SK-MEL-5 (cell line): ENCODE measurements at places on chromosomes 5 and 9. TPM values are rescaled to one million over a fixed set of nuclear protein-coding genes. Genes with fewer than 3 reads are reported as not detected.

Gene GNAQ
- total RNA-seq = 27.1 and 29.8 TPM in 2 replicates

Gene WHRN
- 4.5 and 6.1 TPM in 2 replicates for total RNA-seq

Gene PTRH1
- total RNA-seq = 26.9 and 35.5 TPM in 2 replicates

Gene CDH9
- not detected in 2 replicates for total RNA-seq

Gene ANKH
- 32.7 and 35.0 TPM in 2 replicates for total RNA-seq

Gene IL13
- total RNA-seq = not detected in 2 replicates

Gene SHISAL2B
- total RNA-seq = not detected in 2 replicates

Gene FOCAD
- total RNA-seq = 32.3 and 37.3 TPM in 2 replicates

Gene SPINK1
- total RNA-seq = 12.1 and 13.5 TPM in 2 replicates

Gene GRM6
- total RNA-seq = not detected in 2 replicates

Gene CATSPER3
- total RNA-seq = not detected in 2 replicates

Gene SLC34A3
- not detected in 2 replicates for total RNA-seq

Gene LRRTM2
- 1.5 and 2.1 TPM in 2 replicates for total RNA-seq

Gene FBP1
- total RNA-seq = 0.71 TPM in 1 of 2 replicates, not detected in the other

Gene SLC25A25
- 26.5 and 30.8 TPM in 2 replicates for total RNA-seq
